ENCODE measurements at places on chromosomes 1 and 21.

DNA sequence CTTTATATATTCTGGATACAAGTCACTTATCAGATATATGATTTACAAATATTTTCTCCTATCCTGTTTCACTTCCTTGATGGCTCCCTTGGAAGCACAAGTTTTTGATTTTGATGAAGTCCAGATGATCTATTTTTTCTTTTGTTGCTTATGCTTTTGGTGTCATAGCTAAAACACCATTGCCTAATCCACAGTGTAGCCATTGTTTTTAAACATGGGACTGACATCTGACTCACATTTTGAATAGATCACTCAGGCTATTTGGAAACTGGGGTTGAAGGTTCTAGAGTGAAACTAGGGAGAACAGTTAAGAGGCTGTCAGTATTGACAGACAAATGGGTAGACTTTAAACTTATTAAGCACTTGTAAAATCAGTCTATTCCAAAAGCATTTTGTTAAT is 16.6 kb downstream of the AK4 start:
- no peak for DNase-seq

- no peak for DNase-seq
Measured at GRCh38 chr1:184036517-184036949, 995 bp downstream of the COLGALT2 start.

DNA sequence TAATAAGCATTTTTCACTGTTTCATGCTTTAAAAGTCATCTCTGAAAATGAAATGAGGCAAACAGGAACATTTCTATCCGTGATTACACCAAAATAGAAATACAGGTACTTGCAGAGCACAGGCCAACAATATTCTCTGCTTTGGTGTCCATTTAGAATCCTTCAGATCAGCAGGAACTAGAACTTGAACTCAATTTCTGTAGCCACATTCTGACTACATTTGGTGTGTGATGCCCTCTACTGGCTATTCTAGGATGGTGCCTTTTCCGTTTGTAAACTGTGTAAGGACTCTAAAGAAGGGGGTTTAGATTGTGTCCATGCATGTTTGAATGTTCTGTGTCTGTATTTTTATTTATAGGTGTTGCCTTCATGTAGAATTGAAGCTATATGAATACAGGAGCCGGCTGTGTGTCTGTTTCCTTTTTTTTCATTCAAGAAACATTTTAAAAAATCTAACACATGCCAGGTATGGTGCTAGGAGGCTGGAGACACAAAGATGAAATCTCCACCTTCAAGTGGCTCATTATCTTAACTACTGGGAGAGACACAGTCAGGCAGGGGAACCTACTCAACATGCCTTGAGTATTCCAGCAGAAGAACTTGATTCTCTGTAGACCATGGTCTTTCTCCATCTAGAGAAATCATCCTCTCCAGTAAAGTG is 7.6 kb upstream of the ZNF326 start:
- peak; percentile 68 for DNase-seq

DNA sequence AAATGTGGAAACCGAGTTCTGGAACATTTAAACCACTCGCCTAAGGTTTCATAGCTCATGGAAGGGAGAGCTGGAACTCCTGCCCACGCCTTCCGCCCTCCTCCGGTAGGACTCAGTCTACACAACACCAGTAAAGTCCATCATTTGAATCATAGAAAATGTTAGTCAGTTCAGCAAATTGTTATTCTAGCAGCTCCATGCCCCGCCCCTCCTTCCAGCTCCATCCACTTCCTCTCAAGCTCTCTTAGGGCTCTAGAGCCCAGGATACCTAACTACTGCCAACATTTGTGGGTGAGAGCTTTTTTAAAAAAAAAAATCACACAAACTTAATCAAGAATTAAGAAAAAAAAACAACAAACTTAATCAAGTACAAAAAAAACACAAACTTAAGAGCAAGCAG is 121.8 kb downstream of the TBX15 start:
- no peak for DNase-seq

GRCh38 chr1:15684042-15684461 is at the start of gene PLEKHM2:
PLEKHM2 (plus strand) TSS chr1:15684320; CDS start chr1:15684559, 239 bp downstream.
- DNase-seq, result no peak

- no peak for DNase-seq
Measured at GRCh38 chr1:3599286-3599811, 12.0 kb downstream of the MEGF6 start.

DNA sequence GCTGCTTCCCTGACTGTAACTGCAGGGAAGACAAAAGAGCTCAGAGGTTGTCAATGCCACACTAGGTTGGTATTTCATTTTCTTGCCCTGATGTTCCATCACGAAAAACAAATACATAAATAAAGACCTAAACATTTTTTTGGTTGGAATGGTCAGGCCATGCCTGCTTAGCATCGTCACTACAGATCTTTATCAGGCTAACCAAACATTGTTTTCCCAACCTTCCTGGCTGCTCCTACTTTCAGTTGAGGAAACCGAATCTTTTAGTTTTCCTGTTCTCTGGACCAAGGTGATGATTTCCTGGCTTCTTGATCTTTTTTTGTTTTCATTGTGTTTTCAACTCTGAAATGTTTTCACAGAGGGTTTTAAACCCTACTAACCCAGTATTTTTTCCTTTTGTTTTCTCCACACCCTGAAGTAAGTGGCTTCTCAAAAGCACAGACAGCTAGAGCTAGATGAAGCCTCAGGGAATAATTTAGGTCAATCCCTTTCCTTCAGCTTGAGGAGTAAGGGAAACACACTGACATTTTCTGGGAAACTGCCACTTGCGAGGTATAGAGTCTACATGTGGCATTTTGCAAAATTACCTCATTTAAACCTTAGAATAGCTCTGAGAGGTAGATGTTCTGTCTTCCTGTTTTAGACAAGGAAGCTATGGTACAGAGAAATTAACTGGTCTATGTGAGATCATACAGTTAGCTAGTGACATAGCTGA is 67.2 kb upstream of the CNN3 start:
- DNase-seq, result no peak

GRCh38 chr1:3774276-3774945 is 1.9 kb downstream of the SMIM1 start:
- no peak for DNase-seq

GRCh38 chr1:9705337-9706093 is 54.0 kb downstream of the PIK3CD start:
- no peak for DNase-seq

DNA sequence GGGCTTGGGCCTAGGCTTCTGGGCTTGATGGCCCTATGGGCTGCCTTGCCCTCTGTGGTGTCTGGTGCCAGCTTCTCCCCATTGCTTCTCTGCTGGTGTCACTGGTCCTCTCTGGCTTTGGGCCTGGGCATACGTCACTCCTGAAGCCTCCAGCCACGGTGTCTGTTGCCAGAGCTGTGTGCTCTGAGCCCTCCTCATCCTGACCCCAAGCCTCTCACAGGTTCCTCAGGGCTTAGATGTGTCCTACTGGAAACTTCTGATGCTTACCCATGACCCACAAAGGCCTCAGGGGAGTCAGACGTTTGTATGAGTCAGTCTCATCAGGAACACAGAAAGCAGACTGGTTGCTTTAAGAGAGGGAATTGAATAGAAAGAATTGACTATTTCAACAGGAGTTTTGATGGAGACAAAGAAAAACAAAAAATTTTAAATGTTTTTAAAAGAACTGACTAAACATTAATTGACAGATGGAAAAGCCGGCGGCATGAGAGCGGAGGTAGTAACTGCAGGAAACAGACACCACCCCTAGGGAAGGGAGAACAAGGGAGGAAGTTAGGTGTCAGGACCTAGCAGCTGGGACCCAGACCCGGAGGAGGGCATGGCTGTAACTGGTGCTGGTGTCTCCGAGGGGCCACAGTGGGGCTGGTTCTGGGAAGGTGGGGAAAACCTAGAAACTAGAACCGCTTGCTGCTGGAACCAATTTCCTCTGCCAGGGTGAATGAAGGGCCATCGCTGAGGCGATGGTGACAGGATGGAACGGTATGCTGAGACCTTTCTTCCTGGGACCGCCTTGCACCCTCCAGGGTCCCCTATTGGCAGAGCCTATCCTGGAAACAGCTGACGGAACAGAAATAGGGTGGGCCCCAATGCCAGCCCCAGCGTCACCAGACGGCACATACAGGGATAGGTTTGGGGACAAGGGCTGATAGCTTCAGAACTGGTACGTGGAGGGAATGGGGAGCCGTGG is 40.0 kb upstream of the CITED4 start:
- DNase-seq, result no peak

- no peak for DNase-seq
Measured at GRCh38 chr1:51203121-51203873, 32.8 kb upstream of the RNF11 start.

DNA sequence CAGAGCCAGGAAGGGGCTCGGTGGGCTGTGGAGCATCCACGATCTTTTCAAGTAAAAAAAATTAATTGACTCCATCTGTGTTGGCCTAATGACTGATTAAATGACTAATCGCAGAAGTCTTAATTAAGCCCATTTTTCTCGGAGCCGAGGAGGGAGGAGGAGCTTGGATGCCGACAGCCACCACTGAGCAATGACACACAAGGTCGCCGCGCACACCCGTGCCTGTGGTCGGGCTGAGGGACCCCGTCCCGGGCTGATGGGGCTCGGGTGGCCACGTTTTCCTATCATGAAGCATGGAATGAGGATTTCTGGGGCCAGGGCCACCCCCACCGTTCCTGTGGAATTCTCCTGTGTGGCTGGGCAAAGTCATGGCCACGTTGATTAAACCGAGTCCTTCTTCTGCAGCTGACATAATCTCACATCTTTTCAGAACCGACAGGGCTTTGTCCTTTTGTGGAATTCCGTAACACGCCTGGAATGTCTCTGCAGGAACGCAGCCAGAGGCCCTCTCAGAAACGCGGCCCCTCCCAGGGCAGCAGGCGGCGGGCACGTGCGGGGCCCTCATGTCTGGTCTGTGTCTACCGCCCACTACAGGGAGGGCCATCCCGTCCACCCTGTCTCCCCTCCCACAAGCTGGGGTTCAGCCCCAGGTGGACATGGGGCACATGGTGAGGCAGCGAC is 60.7 kb downstream of the MORN1 start:
- no peak for DNase-seq

DNA sequence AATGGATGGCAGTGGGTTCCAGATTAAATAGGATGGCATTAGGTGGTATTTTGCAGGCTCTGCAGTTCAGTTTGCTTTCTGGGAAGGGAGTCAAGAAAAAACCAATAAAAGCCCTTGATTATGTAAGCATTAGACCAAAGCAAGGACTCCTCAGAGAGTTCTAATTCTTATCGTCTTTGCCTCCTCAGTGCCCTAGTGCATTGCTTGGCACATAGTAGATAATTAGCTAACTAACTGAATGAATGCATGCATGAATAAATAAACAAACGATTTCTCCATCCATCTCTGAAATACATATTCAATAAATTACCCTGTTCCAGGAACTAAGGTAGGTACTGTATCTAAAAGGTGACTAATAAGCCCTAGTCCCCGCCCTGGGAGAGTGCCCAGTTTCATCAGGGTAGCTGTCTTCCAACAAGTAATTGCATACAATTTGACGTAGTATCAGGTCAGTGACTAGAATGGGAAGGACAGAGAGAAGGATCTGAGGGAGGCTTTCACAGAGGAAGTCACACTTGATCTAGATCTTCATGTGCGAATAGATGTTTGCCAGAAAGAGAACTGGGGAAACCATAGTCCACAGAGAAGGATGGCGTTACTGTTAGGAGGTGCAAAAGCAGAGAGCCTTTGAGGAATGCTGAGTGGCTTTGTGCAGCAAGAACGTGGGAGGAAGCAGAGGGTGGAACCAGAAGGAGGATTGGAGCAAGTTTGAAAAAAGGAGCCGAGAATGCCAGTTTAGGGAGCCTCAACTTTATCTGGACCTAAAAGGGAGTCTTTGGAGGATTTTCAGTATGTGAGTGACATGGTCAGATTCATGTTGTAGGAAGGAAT is 111.4 kb downstream of the TBX19 start:
- DNase-seq, result no peak

DNA sequence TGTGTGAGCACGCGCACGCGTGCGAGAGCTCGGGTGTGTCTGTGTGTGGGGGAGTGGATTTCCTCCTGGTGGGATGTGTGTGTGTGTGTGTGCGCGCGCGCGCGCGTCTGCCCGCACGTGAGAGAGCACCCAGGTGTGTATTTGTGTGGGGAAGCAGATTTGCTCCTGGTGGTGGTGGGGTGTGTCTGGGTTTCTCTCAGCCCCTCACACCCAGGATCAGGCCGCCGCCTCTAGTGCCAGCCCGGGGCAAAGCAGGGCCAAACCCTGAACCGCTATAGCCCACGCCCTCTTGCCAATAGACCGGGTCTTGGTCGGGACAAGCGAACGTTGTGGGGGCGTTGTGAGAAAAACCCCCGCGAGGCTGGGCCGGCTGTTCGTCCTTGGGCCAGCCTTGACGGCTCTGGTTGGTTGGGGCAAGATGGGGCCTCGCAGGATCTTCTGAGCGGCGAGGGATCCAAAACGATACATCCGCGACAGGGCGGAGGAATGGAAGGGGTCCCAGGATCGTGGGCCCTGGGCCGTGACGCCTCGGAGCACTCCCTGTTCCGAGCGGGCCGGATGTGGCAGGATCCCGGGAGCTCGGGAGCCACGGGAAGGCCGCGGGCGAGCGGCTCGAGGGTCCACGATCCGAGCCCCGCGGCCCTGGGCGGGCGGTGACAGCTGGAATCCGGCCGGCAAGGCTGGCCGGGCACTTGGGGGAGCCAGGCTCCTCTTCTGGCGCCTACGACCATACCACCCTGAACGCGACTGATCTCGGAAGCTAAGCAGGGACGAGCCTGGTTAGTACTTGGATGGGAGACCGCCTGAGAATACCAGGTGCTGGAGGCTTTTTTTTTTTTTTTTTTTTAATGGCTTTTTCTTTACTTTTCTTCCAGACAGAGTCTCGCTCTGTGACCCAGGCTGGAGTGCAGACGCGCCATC is 68.2 kb downstream of the RNF187 start:
- no peak for DNase-seq

GRCh38 chr1:32345289-32345827 is 9.3 kb upstream of the MARCKSL1 start:
- DNase-seq, result no peak

GRCh38 chr1:230883967-230884366 is 15.6 kb upstream of the C1orf198 start:
- DNase-seq, result no peak

- DNase-seq, result no peak
Measured at GRCh38 chr1:23578997-23579363, 19.7 kb upstream of the ID3 start.

- DNase-seq, result no peak
Measured at GRCh38 chr1:239886266-239886665, 205.4 kb upstream of the FMN2 start.

- DNase-seq, result no peak
Measured at GRCh38 chr1:169043823-169044222, 62.7 kb upstream of the ATP1B1 start.

- DNase-seq, result no peak
Measured at GRCh38 chr21:18368205-18368604, 35.4 kb downstream of the TMPRSS15 start.

DNA sequence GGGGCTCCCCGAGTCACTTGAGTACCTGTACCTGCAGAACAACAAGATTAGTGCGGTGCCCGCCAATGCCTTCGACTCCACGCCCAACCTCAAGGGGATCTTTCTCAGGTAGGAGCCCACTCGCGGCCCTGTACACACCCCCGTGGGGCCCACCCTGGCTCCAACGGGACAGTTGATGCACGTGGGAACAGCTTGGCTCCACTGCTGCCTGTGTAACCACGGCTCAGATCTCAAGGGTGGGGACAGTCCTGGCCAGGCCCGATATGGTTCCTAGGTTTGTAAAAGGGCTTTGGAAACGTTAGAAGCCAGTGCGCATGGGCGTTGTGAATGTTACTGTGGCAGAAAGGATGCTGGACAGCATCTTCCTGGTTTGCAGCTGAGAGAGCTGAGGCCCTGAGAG is 18.8 kb downstream of the PODN start:
- no peak for DNase-seq

Measured in SW 1271 (cell line).